ENCODE measurements at places on chromosomes 7 and 10.
A peak's percentile ranks its signal among the peaks of the same experiment; 100 is the strongest.

- DNase-seq = no peak
Observed at GRCh38 chr7:88540012-88540411, 219.5 kb upstream of the ZNF804B start.

- DNase-seq = no peak
Observed at GRCh38 chr10:85228726-85229125, 900.3 kb downstream of the CCSER2 start.

DNA sequence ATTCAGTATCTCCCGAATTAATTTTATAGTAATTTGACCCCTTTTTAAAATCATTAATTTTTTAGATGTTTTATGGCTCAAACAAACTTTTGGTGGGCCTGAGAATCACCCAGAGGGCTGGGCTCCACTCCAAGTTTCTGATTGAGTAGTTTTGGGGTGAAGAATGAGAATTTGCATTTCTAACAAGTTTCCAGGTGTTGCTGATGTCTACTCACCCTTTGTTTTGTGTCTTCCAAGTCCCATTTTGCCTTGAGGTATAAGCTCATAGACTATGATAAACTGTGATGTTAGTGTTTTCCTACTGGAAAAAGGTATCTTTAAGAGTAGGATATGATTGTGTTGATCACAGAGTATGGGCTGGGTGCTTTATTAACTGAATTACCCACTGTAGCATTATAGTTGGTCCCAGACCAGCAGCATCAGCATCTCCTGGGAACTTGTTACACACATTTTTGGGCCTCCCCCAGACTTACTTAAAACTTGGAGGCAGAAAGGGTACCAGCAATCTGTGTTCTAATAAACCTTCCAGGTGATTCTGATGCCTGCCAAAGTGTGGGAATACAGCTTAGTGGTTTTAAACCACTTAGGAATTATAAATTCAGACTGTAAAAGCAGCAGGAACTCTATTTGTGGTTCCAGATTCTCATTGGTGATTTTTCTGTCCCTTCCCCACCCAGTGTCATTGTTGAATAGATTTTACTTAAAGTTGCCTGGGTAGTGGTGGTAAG is 19.1 kb downstream of the ZNRF2 start:
- DNase-seq = no peak

GRCh38 chr10:81838950-81839349 is 36.0 kb upstream of the NRG3 start:
- no peak for DNase-seq

DNA sequence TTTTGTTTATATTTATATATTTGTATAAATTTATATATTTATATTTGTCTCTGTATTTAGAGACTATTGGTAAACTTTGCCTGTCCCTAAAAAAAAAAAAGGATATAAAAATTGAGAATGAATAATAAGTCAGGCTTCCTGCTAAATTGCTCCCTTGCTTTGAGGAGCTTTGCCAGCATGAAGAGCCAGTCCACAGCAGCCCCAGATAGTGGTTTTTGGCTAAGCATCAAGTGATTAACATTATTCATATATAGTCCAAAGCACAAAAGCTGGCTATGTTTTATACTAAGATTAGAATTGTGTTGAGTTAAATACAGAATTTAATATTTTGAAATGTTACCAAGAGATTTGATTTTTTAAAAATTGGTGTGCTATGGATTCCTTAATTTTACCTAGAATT is 264.9 kb upstream of the FERD3L start:
- DNase-seq = no peak

DNA sequence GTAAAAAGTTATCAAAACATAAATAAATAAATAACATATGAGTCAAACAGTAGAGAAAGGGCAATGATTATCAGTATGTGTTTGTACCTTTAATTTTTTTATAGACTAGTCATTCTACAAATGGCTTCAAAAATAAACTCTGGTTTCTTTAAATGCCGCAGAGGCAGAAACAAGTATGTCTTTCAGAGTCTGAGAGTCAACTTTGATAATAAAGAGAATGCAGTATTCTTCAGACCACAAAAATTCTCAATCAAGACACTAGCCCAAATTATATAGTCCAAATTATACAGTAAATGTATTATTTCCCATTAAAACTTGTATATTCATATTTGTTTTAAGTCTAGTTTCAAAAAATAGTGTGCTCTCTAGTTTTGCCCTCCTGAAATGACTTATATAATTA is 1142.3 kb downstream of the NXPH1 start:
- DNase-seq = no peak

DNA sequence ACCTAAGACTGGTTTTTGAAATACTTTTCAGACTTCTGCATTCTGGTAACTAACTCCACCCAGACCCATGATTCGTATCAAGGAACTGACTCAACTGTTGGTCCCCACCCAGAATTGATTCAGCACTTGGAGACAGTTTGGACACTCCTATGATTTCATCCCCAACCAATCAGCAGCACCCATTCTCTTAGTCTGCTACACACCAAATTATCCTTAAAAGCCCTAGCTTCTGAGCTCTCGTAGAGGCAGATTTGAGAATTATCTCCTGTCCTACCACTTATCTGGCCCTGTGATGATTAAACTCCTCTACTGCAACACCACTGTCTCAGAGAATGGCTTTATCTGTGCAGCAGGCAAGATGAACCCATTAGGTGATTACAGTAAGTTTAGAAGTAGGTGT is 7.7 kb upstream of the GSTO1 start:
- DNase-seq = no peak

DNA sequence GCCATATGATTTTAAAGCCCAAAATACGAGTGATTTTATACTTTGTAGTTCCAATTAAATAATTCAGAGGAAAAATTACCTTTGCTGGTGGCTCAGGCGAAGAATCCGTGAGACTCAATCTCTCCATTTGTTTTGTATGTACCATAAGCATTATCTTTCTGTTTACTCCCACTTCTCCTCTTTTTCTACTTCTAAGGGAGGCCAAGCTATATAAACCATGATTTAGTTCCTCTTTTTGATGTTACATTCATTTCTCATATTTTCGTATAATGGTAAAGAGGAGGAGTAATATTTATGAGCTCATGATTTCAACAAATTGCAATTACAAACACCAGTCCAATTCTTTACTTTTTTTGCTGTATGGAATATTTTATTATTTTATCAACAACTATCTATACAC is 50.6 kb upstream of the TES start:
- DNase-seq = no peak

DNA sequence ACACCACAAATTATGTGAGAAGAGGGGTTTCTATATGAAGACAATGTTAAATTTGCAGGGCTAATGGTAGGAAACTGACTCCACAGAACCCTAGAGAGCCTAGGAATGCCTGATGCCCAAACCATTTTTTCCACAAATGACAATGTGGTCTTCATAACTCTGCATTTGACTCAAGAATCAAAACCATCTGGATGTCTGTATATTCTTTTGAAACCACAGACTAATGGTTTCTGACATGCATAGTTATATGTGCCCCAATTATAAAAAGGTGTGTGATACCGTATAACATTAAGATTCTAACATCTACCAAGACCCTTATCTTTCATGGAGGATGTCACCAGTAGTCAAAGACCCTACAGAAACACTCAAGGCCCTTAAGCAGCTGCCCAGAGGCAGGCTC is 20.3 kb downstream of the SEC61G start:
- DNase-seq = no peak

GRCh38 chr7:121954803-121955202 is 81.8 kb downstream of the PTPRZ1 start:
- no peak for DNase-seq

DNA sequence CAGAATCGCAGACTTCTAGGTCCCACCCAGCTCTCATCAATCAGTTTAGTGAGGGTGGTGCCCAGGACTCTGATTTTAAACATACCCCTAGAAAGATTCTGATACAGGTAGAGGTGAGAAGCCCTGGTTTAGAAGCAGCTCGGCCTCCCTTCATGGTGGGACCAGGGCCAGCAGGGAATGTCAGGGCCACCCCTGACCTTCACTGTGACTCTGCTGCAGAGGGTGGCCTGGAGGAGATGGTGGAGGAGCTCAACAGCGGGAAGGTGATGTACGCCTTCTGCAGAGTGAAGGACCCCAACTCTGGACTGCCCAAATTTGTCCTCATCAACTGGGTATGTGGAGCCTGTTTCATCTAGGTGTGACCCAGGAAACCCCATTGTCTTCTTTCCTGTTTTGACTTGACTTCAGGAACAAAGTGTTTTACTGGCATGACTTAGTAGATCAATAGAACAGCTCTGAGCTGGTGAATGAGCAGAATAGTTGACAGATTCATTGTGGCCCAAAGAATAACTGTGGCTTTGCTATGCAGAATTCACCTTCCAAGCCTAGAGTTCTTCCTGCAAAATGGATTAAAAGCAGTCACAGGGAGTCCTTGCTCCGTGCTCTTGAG is 7.2 kb downstream of the DBNL start:
- no peak for DNase-seq

DNA sequence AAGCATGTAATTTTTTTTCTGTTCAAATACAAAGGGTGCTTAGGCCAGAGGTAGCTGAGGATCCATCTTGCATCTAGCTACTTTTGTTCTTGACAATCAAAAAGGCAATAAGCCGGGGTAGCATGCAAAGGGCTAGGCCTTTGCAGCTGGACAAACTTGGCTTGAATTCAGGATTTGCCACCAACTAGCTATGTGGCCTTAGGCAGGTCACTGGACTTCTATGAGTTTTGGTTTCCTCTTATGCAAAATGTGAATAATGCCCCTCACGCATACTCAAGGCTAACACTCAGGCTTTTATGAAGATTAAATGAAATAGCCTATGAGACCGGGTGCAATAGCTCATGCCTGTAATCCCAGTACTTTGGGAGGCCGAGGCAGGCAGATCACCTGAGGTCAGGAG is 19.3 kb downstream of the GFRA1 start:
- DNase-seq = no peak

DNA sequence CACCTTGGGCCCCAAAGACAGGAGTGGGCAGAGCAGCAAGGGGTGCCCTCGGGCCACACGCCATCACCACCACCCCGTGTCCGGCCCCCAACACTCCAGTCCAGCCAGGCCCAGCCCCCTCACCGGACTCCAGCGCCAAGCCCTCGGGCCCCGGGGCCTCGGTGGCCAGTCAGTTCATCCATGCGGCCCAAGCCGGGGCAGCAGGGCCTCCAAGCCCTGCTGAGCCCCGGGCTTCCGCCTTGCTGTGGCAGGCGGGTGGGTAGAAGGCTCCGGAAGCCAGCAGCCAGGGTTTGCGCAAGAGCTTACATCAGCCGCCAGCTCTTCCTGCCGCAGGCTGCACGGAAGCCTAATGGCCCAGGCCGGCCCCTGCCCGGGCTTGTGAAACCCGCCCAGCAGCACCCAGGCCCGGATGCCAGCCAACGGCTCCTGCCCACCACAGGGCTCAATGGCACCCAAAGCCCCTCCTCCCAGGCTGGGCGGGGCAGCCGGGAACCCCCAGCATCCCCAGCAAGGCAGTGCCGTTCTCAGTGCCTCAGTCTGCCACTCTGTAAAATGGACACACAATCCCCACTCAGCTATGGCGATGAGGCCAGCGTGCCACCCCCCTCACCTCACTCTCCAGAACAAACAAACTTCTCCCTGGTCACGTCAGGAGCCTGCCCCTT is 26.5 kb downstream of the TNRC18 start:
- DNase-seq = peak; percentile 91

- no peak for DNase-seq
Observed at GRCh38 chr10:117697402-117697801, 154.9 kb downstream of the EMX2 start.

GRCh38 chr10:61073391-61073790 is 129.4 kb upstream of the RHOBTB1 start:
- DNase-seq = no peak

- no peak for DNase-seq
Observed at GRCh38 chr7:102457352-102457924, 7.2 kb downstream of the ALKBH4 start.

DNA sequence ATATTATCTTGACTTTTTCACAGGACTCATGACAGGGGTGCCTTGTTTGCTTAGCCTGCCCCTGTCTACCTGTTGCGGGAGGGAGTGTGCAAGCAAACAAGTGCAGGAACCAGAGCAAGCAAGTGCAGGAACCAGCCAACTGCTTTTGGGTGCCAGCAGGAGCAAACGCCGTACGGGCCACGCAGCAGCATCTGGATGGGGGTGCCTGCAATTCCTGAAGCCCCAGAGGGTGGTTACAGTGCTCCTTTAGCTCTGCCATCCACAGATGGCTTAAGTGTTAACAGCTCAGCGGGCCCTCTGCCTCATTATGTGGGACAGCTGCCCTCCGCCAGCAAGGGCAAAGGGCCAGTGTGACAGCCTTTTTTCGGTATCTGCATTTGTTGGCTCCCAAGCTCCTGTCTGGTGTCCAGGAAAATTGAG is 83.5 kb downstream of the MICU1 start:
- no peak for DNase-seq

- DNase-seq = no peak
Observed at GRCh38 chr7:84363741-84364140, 169.2 kb upstream of the SEMA3A start.

GRCh38 chr10:86730227-86730626 is 26.2 kb upstream of the BMPR1A start:
- no peak for DNase-seq

GRCh38 chr7:64871761-64872160 is 31.3 kb upstream of the ZNF273 start:
- DNase-seq = no peak

GRCh38 chr10:52679117-52679516 is 93.5 kb downstream of the MBL2 start:
- DNase-seq = no peak

- no peak for DNase-seq
Observed at GRCh38 chr7:257647-257992, 32.4 kb upstream of the FOXL3 start.

DNA sequence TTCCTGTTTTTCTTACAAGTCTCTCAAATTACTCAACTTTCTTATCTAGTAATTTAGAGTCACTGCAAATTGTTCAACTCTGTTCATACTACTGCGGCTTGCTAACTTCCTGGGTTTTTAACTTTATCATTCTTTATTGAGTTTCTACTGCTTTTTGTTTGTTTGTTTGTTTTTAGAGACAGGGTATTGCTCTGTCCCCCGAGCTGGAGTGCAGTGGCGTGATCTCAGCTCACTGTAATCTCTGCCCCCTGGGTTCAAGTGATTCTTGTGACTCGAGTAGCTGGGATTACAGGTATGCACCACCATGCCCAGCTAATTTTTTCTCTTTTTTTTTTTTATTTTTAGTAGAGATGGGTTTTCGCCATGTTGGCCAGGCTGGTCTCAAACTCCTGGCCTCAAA is 182.9 kb downstream of the TSPAN12 start:
- DNase-seq = no peak

GRCh38 chr10:12375076-12375504 is 25.7 kb downstream of the CAMK1D start:
- DNase-seq = no peak

GRCh38 chr10:106424054-106424453 is 740.5 kb downstream of the SORCS1 start:
- no peak for DNase-seq

GRCh38 chr7:35454575-35455385 is 200.9 kb upstream of the TBX20 start:
- DNase-seq = no peak

- no peak for DNase-seq
Observed at GRCh38 chr10:114412907-114413797, 8.8 kb upstream of the AFAP1L2 start.

GRCh38 chr7:108464743-108465142 is 8.5 kb upstream of the NRCAM start:
- no peak for DNase-seq

Data from T-helper 2 cell (primary cell).